ENCODE measurements at places on chromosomes 1 and 21.
A peak's percentile ranks its signal among the peaks of the same experiment; 100 is the strongest.

DNA sequence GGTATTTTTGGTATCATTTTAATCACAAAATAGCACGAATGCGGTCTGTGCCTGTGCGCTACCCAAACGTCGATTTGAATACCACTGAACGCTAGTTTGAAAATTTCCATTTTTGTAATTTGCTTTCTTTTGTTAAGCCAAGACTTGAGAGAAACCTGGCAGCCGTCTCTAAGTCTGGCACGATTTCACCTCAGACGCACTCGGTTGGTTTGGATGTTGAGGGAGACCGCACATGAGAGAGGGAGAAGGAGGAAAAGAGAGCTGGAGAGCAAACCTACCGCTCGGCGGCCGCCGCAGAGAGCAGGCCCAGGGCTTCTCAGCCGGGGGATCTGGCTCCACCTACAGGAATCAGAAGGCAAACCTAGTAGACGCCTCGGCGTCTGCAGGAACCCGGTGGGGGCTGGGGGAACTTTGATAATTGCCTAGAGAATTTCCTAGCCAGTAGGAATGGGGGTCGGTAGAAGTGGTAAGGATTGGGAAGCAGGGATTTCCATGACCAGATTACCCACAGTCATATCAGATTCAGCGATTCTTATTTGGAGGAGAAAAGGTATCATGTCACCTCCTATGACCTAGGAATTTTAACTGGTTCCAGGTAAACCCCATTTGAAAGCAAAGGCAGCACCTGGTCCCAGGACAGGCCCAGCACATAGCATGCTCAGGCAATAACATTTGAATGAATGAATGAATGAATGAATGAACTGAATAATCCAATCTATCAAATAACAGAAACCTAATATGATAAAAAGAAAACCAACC lies 83.2 kb downstream of the TM2D1 start:
- DNase-seq = peak; percentile 75

- no peak for DNase-seq
Observed at GRCh38 chr1:192489748-192490147, 85.8 kb upstream of the RGS1 start.

DNA sequence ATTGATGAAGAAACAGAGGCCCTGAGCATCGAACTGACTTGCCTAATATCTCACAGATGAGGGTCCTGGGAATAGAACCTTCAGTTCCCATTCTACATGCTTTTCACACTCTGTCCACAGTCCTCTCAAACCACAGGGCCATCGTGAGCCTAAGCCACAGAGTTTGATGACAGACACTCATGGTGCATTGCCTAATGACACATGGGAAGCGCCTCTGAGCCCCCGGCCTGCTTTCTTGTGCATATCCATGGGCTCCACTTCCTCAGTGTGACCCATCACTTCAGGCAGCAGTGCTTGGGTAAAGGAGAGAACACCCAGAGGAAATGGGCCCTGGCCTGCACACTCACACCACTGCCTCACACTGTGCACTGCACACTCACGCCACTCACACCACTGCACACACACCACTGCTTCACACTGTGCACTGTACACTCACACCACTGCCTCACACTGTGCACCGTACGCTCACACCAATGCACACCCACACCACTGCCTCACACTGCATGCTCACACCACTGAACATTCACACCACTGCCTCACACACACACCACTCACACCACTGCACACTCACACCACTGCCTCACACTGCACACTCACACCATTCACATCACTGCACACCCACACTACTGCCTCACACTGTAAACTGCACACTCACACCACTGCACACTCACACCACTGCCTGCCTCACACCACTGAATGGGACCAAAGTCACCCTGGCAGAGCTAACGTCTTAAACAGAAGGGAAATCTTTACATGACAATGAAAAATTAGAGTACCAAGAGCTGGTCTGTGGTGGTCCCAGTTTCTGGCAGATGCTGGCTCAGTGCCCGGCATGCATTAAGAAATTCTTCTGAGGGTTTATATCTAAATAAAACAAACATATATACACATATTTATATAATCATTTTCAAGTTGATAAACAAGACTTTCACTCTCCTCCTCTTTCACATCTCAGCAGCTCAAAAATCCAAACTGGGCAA lies 53.0 kb downstream of the KANK4 start:
- DNase-seq = no peak

DNA sequence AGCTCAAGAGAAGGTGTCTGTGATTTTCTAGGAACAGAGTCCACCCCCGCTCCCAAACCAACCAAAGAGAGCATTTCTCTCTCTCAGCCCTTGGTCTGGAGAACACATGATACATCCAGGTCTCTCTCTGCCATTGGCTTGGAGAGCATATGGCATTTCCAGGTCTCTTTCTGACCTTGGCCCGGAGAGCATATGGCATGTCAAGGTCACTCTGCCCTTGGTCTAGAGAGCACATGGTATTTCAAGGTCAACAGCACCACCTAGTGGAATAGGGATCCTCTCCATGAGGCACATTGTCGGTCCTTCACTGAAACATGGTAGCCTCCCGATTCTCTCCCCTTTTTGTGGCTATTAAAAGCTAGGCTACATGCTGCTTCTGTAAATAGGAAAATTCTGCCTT lies 437.7 kb upstream of the OLFM3 start:
- no peak for DNase-seq

- DNase-seq = peak; percentile 33
Observed at GRCh38 chr1:52727114-52727586, 897 bp downstream of the ZYG11B start.

- DNase-seq = no peak
Observed at GRCh38 chr1:44646261-44647110, 27.8 kb downstream of the TMEM53 start.

DNA sequence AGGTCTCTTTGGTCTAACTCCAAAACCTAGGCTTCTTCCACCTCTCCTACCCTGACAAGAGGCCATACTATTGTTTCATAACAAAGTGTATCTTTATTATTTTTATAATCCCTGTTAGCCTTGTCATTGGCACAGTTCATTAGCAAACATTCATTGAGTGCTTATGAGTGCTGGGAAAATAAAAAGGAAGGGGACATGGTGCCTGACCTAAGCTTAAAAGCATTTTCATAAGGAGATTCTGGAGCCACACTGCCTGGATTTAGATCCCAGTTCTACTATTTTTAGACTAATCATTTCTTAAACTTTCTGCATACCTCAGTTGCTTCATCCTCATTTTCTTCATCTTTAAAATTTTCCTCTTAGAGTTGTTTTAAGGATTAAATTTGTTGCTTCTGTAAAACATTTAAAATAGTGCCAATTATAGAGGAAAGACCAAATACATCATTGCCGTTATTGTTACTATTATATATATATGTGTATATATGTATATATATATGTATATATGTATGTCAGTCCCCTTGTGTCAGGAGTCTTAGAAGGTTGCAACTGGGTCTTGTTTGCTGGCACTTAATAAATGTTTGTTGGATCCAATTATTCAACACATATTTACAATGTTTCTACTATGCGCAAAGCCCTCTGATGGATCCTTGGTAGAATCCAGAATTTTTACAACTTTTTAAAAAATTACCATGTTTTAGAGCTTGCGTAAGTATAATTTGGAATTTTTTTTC lies 250.9 kb upstream of the SGIP1 start:
- DNase-seq = no peak

DNA sequence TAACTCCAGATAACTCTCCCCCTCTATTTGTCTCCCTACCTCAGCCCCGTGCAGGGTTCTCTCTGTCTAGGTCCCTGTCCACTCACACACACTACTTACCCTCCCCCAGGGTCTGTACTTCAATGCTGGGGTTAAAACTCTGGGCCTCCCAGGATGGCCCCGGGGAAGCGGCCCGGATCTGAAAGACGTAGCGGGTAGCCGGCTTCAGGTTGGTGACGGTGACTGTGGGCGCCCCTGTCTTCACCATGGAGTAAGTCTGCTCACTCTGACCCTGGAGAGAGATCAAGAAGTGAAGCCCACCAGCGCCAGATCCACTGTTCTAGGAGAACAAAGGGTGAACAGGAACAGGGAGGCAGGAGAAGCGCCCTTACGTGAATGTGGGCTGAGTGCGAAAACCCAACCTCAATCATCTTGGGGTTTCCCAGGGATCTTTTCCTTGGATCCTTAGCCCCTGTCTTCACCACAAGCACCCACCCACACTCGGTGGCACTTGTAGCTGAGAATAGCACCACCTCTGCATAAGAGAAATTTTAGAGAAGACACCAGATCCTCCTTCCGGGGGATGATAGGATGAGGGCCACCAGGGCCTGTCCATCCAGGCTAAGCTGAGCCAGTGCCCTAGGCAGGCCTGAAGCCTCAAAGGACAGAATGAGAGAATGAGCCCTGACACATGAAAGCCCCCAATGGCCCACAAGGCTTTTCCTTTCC lies 33.5 kb downstream of the EPHA10 start:
- no peak for DNase-seq

GRCh38 chr1:74392840-74393239 lies 119.6 kb downstream of the LRRC53 start:
- DNase-seq = no peak

GRCh38 chr1:173868266-173869020 lies at the start of gene ZBTB37:
ZBTB37 (plus strand) TSS chr1:173868380; CDS start chr1:173870226, 1,846 bp downstream.
- peak; percentile 95 for DNase-seq

DNA sequence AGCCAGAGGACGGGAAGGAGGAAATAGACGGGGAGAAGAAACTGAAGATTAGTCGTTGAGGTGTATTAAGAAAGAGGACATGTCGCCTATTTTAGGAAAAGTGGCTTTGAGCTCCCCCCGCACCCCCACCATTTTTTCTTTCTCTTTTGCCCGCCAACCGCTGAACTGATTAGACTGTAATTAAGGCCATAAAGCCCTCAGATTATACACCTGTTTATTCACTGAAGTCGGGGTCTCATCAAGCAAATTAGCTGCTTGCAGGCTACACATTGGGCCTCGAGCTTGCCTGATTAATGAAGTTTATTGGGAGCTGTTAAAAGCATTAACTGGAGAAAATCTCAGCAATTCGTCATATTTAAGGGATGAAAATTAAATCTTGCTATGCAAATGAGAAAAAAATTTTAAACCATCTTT lies 119.4 kb upstream of the RRP15 start:
- no peak for DNase-seq

- DNase-seq = no peak
Observed at GRCh38 chr21:43767984-43768867, 7.9 kb downstream of the CSTB start.

DNA sequence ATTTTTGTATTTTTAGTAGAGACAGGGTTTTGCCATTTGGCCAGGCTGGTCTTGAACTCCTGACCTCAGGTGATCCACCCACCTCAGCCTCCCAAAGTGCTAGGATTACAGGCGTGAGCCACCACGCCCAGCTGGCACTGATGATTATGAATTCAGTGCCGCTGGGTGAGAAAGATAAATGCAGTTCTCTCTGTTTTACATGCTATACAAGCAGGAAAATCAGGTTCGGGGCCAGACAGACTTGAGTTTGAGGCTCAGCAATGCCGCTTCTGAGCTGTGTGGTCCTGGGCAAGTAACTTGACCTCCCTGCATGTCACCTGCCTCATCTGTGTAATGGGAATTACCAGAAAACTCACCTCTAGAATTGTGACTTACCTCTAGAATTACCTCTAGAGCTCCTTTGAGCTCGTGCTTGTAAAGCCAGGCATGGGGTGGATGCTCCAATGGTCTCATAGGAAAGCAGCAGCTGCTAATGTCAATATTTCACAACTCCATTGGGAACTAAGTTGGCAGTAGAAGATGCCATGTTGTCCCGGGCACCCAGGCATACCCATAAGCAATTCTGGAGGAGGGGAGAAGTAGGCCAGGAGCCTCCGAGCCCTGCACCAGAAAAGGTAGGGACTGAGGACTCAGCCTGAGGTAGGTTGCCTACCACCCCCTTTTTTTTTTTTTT lies 119.8 kb upstream of the SLC25A33 start:
- DNase-seq = no peak

GRCh38 chr1:95982711-95983110 lies 738.9 kb upstream of the PTBP2 start:
- no peak for DNase-seq

DNA sequence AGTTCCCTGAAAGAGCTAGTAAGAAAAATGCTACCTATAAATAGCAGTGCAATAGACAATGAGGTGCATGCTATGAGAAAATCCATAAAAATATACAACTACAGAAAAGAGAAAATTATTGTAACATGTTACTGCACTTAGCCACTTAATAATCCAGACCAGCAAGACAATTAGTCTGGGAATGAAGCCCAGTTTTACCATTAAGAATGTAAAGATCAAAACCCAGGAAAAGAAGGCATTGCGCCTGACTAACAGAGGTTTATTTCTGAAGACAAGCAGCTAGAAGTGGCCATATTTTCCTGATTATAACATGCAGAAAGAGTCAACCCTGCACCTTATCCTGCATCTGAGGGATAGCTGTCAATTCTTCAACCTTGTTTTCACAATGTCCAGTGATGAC lies 276.4 kb upstream of the PRMT6 start:
- no peak for DNase-seq

DNA sequence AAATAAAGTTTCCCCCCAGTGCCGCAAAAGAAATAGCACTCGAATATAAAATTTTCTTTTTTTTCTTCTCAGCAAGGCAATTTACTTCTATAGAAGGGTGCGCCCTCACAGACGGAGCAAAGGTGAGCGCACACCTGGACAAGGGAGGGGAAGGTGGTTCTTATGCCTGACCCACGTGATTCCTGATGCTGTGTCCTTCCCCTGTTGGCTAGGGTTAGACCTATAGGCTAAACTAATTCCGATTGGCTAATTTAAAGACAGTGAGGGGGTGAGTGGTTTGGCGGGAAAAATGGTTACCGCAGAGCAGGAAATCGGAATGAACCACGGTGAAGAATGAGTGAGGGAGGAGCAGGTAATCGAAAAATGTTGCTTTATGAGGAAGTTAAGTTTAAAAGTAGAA lies 607 bp upstream of the FAAH start:
- no peak for DNase-seq

GRCh38 chr21:29798840-29799239 lies 141.0 kb downstream of the GRIK1 start:
- no peak for DNase-seq

DNA sequence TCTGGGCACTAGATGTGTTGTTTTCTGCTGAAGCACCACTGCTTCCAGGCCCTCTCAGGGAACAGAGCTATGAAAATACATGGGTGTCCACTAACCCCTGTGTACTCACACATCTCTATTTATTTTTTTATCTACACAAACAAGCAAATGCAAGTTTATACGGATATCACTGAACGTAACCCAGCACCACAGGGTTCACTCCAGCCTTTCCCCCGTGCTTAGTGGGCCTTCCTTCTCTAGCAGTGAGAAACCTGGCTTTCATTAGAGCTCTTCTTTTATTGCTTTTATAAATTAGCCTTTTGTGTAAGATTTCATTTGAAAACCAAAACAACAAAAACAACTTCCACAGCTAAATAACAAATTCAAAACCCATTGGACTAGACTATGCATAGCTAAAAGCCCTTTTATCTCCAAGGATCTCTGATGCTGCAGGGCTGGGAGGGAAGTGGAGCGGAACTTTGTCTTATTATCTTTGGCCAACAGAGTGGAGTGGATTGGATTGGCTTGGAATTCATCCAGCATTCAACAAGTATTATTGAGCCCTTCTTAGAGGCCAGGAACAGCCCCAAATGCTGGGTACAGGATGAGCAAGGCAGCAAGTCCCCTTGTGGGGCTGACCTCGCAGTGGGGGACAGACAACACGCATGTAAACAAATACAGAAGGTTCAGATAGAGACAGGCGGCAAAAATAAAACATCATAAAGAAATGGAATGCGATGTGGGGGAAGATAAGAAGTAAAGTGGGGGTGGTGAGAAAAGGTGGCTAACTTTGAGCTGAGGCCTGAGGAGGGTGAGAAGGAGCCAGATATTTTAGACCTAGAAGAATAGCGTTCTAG lies 371.8 kb upstream of the POU3F1 start:
- no peak for DNase-seq

GRCh38 chr1:117017062-117017461 lies 15.5 kb downstream of the CD101 start:
- DNase-seq = peak; percentile 29

GRCh38 chr1:27503844-27504587 lies 14.0 kb upstream of the WASF2 start:
- DNase-seq = no peak
